Endothelial cell (in vitro differentiated cells): ENCODE measurements at places on chromosomes 6 and 20.

DNA sequence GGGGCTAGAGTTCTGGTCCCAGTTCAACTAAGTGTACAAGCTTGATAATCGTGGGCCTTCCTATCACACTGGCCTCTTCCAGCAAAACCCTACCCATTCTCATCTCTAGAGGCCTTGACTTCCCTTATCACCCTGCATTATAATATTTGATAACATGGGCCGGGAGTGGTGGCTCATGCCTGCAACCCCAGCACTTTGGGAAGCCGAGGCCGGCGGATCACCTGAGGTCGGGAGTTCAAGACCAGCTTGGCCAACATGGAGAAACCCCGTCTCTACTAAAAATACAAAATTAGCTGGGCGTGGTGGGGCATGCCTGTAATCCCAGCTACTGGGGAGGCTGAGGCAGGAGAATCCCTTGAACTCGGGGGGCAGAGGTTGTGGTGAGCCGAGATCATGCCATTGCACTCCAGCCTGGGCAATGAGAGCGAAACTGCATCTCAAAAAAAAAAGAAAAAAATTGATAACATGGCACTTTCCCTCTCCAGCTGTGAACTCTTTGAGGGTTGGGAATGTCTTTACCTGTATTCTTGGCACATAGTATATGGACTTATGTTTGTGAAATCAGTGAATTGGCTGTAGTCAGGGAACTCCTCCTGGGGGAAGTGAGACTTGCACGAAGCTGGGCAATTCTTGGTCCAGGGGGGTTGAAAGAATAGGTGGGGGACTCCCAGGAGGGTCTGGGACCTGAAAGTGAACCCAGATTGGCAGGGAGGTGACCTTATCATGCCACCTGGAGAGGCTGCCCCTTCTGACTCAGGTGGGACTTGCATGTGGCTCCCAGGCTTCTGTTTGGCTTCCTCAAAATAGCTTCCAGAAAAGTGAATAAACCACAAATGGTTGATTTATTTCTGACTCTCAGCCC is 915 bp upstream of the C6orf47 start:
- DNase-seq, result no peak

GRCh38 chr6:20584100-20584731 is 50.0 kb downstream of the CDKAL1 start:
- no peak for DNase-seq

DNA sequence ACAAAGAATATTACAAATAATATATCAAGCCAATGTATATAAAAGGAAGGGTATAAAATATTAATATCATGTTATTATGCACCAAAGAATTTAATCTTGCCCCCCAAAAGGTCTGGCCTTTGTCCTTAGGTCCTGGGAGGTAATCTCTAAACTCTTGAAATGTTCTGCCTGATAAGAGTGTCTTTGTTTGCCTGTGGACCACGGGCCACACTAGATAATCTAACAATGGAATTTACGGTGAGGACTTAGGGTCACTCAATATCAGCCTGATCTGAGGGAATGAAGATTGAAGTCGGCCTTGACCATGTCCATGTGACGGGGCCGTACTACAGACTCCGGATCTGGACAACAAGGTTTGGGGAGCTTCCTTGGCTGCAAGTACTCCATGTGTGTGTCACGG is 42.9 kb downstream of the HUS1B start:
- no peak for DNase-seq

- no peak for DNase-seq
Measured at GRCh38 chr6:12842114-12842513, 125.5 kb downstream of the PHACTR1 start.

GRCh38 chr6:161586887-161587286 is 313.0 kb upstream of the AGPAT4 start:
- DNase-seq, result no peak

GRCh38 chr6:77482981-77483380 is 19.7 kb upstream of the HTR1B start:
- no peak for DNase-seq

DNA sequence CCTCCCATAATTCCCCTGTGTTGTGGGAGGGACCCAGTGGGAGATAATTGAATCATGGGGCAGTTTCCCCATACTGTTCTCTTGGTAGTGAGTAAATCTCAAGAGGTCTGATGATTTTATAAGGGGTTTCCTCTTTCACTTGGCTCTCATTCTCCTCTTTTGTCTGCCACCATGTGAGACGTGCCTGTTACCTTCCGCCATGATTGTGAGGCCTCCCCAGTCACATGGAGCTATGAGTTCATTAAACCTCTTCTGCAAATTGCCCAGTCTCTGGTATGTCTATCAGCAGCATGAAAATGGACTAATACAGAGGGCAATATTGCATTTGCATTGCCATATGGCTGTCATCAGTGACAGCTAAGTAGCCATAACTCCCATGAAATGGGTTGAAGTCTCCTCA is 63.2 kb downstream of the ZNF217 start:
- DNase-seq, result no peak
